Activated naive CD4-positive, alpha-beta T cell treated with anti-CD3 and anti-CD28 coated beads, Interleukin-2, amount 50 U/mL, for 16 hours (primary cell): ENCODE measurements at places on chromosomes 3 and 15.
A peak's percentile ranks its signal among the peaks of the same experiment; 100 is the strongest.

DNA sequence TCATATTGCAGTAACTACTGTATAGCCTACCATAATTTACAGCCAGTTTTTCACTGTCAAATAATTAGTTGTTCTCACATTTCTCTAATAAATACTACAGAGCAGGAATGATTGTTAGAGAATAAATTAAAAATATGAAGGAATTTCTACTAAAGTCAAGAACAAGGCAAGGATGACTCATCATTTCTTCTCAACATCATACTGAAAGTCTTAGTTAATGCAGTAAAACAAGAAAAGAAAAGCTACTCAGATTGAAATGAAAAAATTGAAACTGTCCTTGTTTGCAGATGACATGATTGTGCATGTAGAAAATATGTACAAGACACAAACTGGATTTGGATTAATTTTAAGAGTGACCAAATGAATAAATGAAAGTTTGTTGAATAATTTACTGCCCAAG lies 608.2 kb downstream of the NSUN3 start:
- no peak for DNase-seq

DNA sequence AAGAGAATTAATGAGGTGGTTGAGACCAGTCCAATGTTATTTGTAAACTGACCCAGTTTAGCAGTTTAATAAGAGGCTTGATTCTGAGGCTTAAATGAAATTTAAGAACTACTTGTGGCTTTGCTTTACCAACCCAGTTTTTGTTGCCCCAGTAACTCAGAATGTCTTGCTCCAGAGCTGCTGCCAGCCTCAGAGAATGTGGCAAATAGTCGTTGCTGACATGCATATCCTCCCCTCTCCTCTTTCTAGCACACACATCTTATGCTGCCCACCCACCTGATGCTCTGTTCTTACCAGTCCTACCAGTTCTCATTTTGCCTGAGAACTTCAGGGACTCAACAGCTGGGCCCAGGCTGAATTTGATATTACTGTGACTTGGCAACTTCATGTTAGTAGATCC lies 92.4 kb upstream of the TSC22D2 start:
- no peak for DNase-seq

- DNase-seq, result no peak
Observed at GRCh38 chr3:190701096-190701532, 161.4 kb downstream of the GMNC start.

GRCh38 chr3:42489116-42489936 lies 13.1 kb upstream of the VIPR1 start:
- DNase-seq, result no peak

- no peak for DNase-seq
Observed at GRCh38 chr3:191774485-191774884, 313.5 kb downstream of the PYDC2 start.

DNA sequence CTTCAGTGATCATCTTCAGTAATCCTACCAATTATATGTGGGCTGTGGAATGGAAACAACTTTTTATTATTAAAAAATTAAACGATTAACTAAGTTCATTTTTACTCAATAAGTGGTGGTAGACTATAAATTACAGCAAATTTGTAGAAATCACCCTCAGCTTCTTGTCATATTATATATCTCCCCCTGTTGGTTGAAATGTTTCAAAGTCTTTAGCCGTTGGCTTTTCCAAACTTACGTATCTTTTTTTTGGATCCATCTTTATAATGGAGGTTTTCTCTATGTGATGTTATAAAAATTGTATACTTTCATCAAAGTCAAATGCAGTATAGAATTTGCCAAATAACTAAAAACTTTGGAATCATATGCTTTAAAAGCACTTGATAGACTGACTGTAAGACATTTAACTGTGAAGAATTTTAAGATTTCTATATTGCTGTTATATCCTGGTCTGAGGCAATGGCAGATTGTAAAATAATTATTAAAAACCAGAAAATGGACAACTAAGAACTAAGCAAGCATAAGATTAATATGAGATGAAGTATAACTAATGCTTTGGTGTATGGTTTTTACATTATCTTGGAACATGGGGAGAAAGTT lies 44.7 kb downstream of the ATP11B start:
- no peak for DNase-seq

- DNase-seq, result no peak
Observed at GRCh38 chr3:113968986-113969385, 21.2 kb downstream of the ZDHHC23 start.

- peak; percentile 27 for DNase-seq
Observed at GRCh38 chr15:81106560-81106959, 27.5 kb upstream of the CFAP161 start.

DNA sequence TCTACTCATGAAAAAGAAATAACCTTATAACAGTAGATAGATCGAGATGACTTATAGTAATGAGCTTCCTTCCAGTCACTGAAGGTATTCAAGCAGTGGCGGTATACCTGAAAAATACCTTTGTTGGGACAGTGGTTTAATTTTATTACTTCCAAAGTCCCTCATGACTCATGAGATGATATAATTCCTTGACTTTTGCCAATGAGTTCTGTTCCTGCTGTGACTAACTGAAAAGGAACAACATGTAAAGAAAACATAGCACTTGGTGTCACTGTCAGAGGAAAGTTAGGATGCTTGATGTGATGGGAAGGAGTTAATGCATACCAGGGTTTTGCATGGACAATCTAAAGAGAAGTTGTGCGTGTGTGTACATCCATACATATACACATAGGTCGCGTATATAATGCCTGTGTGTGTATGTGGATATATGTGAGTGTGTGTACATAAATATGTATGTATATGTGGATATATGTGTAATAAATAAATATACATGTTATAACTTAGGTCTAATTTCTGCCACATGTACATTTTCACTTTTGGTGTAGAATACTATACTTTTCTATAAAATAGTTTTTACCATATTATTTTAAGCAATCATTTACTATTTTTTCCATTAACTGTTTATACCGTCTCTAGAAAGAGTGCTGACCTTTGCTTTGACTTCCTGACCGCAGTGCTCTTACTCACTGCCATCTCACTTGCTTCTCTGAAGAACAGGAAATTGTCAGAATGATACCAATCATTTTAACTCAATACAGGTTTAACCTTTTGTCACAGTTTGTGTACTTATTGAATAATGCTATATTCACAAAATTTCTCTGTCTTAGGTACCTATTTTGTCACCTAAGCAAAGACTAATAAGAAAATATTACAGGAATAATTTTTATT lies 12.6 kb upstream of the PAK2 start:
- no peak for DNase-seq

DNA sequence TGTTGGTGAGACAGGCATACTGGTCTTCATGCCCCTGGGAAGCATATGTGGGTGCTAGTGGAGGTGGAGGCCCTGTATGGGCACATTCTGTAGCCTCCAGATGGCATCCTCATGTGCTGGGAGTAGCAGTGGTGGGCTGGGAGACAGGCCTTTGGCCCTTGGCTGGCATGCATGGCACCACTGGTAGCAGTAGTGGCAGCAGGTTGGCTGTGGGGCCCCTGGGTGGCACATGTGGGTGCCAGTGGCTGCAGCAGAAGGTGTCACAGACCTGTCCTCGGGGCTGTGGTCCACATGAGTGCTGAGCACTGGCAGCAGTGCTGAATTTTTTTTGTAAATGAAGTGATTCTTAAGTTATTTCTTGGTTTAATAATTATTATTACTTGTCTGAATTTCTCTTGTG lies 71.2 kb downstream of the TNFAIP8L3 start:
- DNase-seq, result no peak

DNA sequence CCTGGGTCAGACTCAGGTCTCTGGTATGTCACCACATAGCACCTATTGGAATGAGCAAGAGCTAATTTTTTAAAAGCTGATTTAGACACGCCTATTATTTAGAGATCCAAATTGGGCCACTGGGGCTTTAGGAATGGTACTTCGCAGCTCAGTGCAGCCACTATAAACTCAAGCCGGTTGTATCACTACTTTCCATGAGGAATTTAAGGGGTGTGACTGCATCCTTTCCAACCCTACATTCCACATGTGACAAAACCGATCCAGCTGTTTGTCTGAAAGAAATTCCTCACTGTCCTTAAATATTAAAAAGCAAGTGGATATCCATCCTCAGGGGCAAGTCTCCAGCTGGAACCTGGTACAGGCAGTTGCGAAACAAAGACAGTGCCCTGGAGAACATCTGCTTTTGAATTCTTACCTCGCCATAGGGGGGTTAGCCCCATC lies 12.8 kb downstream of the VGLL3 start:
- DNase-seq, result no peak

DNA sequence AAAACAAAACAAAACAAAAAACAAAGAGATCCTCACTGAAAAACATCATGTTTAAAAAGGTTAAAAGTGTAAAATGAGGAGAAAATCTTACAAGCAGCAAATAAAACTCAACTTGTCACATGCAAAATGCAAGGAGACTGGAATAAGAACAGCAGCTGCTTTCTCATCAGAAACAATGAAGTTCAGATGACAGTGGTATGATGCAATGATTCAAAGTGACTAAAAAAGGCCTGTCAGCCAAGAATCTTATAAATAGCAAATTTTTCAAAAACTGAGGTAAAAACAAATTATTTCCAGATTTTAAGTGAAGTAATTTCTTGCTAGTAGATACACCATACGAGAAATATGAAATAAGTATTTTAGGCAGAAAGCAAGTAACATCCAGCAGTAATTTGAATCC lies 68.6 kb upstream of the EPHA3 start:
- no peak for DNase-seq

DNA sequence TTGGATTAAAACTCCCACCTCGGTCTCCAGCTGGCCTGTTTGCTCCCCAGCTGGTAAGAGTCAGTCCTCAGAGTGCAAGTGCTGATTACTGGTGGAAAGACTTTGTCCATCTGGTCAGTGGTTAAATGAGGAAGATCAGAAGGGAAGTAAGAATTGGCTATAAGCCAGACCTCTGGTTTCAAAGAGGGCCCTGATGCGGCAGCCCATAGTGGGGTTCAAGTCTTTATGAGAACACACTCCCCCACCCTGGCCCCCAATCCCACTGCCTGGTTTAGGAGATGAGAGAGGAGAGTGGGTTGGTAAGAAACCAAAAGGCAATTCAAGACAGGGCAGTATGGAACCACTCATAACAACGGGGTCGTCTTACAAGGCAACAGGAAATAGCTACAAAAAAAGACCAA lies 65.0 kb downstream of the FRMD4B start:
- DNase-seq, result no peak

DNA sequence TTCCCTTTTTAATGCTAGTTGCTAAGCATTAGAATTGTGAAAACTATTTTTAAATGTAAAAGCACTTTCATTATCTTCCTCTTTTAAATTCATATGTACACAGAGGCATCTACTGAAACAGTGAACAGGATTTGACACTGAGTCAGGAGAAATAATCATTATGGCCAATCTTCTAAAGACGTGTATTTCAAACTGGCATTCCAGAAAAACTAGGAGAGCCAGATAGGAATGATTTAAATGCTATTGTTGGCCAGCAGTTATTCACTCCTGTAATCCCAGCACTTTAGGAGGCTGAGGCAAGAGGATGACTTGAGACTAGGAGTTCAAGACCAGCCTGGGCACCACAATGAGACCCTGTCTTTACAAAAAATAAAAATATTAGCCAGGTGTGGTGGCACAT lies 67.6 kb upstream of the RAP2B start:
- DNase-seq, result no peak

- peak; percentile 24 for DNase-seq
Observed at GRCh38 chr3:33061782-33062181, 35.2 kb downstream of the GLB1 start.

GRCh38 chr3:34261001-34261385 lies 462.6 kb downstream of the PDCD6IP start:
- no peak for DNase-seq

DNA sequence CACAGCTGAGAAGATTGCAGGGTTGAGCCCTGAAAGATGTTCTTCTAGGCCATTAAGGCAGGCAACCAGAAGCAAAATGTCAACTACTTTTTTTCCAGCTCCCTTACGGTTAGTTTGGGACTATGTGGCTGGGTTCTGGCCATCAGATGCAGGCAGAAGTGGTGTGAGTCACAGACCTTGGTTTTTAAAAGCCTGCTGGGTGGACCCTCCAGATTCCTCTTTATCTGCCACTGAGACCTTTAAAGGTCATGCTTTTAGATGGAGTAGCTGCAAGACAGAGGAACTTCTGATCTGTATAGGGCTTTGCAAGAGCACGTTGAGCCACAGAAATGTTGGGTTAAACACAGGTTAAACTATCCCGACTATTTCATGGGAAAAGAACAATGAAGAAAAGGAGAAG lies 102.9 kb downstream of the CHST2 start:
- DNase-seq, result no peak

GRCh38 chr3:50455161-50456018 lies 48.0 kb downstream of the CACNA2D2 start:
- no peak for DNase-seq

DNA sequence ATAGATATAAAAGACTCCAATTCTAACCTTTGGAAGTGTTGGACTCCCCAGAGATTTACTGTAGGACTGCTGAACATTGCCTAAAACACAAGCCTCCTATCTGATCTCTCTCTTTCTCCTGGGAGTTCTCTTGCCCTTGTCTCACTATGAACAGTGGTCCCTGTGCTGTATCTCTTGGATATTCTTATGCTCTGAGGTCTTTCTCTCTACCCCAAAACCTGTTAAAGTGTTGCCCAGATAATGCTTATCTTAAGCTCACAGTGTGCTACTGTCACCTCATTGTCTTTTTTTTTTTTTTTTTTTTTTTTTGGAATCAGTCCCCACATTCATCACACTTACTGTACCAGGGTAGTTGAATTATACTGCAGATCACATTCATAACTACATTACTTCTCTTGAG lies 131.0 kb upstream of the CBLB start:
- DNase-seq, result no peak

DNA sequence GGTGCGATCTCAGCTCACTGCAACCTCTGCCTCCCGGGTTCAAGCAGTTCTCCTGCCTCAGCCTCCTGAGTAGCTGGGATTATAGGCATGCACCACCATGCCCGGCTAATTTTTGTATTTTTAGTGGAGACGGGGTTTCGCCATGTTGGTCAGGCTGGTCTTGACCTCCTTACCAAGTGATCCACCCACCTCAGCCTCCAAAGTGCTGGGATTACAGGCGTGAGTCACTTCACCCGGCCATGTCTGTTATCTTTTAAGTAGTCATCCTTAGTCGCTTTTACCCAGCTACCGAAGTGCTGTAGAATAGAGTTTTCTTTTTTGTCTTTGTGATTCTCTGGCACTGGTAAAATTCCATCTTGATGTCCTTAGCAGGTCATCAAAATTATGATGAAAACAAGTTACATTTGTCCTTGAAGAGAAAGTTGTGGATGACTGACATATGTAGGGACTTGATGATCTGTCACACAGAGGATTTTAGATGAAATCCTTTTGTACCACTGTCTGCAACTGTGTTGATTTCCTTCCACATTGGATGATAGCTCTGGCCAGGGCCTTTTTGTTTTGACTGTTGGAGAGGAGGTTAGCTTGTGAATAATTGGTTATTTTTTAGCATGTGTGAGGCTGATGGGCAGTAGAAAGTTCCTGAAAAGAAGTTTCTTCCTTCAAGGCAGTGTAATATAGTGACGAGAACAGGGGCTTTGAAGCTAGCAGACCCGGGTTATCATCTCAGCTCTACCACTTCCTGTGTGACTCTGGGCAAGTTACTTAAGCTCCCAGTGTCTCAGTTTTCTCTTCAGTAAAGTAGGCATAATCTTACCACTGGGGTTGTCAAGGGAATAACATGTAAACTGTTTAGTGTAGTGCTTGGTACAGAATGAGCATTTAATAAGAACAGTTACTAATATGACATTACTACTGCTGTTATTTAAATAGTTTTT lies 18.8 kb downstream of the ATG7 start:
- no peak for DNase-seq
